ENCODE measurements at places on chromosomes 6 and 20.

GRCh38 chr6:27073441-27073840, 174.1 kb upstream of the PRSS16 start:
- DNase-seq: no peak

DNA sequence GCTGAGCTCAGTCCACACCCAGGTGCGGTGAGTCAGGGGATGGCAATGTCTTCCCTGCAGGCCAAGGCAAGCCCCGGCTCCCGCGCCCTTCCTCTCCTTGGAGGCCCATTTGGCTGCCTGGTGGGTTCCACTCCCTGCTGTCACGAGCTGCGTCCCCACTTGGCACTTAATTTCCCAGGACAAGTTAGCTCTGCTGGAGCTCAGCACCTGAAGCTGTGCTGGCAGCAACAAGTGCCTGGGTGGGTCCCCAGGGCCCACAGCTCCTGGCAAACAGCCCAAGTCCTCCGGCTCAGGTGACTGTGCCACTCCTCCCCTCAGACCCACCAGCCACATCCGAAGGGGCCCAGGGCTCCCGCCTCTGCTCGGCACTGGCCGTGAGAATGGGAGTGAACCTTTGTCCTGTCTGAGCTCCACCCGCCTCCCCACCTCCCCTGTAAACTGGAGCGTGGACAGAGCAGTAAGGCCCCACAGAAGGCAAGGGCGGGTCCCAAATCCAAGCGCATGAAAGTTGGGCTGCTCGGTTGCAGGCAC, 16.9 kb downstream of the LAMA5 start:
- DNase-seq: no peak

DNA sequence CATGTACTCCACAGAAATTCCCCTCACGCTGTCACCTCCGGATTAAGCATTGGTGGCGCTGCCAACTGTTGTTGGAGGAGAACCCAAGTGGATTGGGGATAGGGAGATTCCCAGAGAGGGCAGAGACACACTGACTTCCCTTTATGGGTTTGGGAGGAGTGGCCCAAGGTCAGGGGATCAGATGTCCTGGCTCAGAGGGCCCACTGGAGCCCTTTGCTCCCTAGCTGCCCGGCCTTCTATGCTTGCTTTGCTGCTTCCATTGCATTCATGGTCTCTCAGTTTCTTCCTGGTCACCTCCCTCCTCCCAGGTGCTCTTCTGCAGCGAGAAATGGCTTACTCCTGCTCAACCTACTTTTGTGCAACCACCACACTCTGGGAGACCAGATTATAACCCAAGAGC, 14.3 kb downstream of the CUL9 start:
- no peak for DNase-seq

DNA sequence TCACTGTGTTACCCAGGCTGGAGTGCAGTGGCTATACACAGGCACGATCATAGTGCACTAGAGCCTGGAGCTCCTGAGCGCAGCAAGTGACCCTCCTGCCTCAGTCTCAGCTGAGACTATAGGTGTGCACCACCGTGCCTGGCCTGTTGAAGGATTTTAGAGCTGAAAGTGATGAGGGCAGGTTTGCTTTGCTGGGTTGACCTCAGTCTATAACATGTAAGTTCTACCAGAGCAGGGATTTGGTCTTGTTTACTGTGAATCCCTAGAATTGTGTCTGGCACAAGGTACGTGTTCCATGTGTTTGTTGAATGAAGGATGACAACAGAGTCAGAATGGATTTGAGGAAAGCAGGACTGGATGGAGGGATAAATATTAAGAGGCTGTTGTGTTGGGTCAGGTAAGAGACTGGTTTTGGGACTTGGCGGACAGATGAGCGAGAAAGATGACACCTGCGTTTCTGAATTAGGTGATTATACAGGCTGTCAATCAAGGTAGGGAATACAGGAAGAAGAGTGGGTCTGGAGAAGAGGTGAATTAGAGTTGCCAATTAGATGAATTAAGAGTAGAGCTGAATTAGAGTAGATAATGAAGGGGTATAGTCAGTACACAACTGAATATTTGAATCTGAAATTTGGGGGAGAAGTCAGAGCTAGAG, 6.5 kb downstream of the ASXL1 start:
- no peak for DNase-seq

DNA sequence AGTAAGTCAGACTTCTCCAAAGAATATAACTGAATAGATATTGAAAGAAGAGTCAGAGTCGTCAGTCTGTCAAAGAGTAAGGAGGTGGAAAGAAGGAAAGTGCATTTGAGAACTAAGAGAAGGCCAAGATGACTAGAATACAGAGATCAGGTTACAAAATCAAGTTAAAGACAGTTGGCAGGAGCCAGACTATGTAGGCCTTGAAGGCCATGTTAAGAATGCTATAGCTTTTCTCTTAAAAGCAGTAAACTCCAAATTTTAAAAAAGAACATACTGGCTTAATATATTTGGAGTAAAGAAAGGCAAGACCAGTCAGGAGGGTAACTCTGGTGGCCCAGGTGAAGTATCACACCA, 68.8 kb downstream of the IBTK start:
- no peak for DNase-seq

GRCh38 chr6:25682324-25682723, 30.3 kb downstream of the SCGN start:
- no peak for DNase-seq

DNA sequence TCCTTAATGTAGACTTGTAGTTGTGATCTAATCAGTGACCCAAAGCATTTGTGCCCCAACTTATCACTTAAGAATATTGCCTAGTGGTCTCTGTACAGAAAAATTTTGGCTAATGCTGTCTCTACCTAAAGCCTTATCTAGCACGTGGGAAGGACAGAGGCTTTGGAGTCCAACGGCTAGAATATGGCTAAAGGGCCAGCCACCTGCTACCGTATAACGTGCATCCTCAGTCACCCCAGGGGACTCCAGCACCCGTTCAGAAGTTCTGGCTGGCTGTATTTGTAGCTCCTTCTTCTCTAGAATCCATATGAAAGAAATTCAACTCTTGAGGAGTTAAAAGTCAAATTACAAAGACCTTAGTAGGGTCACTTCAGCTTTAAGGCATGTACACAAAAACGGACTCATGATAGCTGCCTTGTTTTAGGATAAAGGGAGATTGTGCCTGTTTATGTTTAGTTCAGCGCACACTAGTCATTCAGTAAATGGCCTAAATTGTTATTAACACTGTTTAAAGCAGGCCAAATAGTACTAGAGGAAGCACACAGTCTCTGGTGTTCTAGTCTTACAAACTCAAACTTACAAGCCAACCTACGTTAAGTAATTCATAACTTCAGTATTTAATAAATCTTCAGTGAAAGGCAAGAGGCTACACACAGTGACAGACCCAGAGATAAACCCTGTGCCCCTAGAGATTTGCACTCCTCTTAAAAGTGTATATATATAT, 407.5 kb upstream of the PLCB4 start:
- no peak for DNase-seq

DNA sequence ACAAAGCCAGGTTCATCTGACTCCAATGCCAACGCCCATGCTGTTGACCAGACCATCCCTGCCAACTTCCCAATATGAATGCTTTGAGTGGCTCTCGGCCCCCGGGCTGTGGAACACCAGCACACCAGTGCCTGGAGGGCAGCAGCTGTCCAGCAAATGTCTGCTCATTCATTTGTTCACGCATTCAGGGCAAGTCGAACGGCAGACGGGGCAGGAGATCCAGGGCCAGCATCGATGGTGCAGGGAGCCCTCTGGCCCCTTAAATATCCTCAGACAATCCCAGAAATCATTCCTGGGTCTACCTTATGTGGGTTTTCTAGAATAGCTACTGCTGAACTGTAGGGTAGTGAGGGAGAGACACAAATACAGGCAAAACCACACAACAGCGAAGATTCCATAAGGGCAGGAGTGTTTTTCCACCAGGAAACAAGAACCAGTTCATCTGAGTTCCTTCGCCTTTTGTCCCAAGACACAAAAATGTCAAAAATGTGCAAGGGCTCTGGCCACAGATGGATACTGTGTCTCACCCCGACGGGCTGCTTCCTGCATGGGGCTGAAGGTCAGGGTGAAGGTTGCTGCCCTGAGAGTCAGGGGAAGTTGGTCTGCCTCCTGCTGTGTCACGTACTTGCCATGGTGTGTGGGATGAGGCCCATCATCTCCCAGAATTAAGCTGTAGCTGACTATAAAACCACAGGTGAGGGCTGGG, 15.5 kb downstream of the RIPOR3 start:
- DNase-seq: no peak

DNA sequence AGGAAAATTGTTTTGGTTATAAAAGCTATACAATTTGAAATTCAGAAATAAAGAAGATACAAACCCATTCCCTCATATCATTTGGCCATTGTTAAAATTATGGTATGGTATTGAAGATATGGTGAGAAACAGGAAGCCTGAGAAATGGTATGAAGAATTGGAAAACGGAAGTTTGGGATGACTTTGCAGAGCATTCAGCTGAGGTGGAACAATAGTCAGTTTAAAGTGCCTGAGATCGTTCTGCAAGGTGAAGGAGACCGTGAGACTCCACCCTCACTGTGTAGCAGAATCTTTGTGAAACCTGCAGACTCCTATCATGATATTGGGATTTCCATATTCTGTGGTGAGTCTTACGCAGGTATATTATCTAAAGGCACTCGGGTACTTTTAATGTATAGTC, 97.3 kb downstream of the ADGRB3 start:
- no peak for DNase-seq

DNA sequence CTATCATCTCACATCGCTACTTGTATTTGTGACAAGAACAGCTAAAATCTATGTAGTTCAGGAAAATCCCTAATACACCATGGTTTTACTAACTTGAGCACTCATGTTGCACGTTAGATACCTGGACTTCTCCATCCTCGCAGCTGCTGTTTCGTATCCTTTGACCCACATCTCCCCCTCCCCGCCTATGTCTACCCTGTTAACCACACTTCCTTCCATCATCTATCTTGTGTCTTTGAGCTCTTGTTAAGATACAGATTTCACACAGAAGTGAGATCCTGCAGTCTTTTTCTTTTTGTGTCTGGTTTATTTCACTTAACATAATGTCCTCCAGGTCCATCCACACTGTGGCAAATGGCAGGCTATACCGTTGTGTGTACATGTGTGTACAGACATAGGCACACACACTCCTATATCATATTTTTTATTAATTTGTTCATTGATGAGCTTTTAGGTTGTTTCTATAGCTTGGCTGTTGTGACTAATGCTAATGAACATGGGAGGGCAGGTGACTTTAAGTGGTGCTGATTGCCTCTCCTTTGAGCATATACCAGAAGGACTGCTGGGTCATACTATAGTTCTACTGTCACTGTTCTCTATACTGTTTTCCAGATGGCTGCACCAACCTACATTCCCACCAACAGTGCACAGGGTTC, 117.8 kb downstream of the WDR27 start:
- no peak for DNase-seq

DNA sequence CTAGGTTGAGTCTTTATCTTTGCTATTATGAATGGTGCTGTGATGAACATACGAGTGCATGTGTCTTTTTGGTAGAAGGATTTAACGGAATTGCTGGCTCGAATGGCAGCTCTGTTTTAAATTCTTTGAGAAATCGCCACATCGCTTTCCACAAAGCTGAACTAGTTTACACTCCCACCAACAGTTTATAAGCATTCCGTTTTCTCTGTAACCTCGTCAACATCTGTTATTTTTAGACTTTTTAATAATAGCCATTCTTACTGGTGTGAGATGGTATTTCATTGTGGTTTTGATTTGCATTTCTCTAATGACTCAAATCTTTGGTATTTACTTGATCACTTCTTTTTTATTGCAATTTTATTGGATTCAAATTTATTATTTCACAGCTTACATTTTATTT, 117.4 kb upstream of the HDGFL1 start:
- DNase-seq: no peak

- no peak for DNase-seq
Observed at GRCh38 chr6:118620202-118620601, 31.2 kb downstream of the CEP85L start.

- DNase-seq: no peak
Observed at GRCh38 chr6:154485815-154486214, 24.7 kb downstream of the CNKSR3 start.

DNA sequence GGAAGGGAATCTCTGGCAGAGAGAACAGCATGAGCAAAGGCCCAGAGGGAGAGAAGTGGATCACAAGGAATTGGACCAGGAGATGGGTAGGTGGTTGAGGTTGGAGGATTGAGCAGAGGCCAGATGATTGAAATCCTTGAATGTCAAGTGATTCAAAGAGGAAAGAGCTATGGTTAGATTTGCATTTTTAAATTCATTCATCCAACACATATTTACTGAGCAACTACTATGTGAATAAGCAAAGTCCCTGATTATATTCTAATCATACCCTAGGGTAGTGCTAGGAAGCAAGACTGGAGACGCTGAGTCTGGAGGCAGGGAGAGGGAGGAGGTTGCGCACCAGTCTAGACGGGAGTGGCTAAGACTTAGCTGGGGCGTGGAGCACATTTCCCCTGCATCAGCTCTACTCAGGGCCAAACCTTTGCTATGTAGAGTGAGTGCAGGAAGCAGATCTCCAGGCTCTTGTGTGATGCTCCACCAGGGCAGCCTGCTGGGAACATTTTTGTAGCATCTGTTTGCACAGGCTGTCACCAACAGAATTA, 40.2 kb downstream of the EYA2 start:
- DNase-seq: no peak

- DNase-seq: no peak
Observed at GRCh38 chr6:142013875-142014495, 118.7 kb upstream of the GJE1 start.

Data from stimulated activated CD8-positive, alpha-beta memory T cell treated with anti-CD3 and anti-CD28 coated beads, Interleukin-15, amount 100 ng/mL, for 48 hours (primary cell).